ENCODE measurements at places on chromosomes 3 and 15. TPM values are rescaled to one million over a fixed set of nuclear protein-coding genes. Genes with fewer than 3 reads are reported as not detected.

The ECE2 gene
- total RNA-seq = not detected

GRCh38 chr3:72288955-72289691 lies 504.2 kb upstream of the PROK2 start:
- no peak overlapping the region for H3K4me3 ChIP-seq
- peaks cover 5% of the 10 kb centered on the region for H3K4me1 ChIP-seq
- H3K27me3 ChIP-seq = peaks cover 26% of the 10 kb centered on the region
- H3K36me3 ChIP-seq = no peaks in the 10 kb centered on the region
- H3K27ac ChIP-seq = no peak overlapping the region
- DNase-seq = no peak

DNA sequence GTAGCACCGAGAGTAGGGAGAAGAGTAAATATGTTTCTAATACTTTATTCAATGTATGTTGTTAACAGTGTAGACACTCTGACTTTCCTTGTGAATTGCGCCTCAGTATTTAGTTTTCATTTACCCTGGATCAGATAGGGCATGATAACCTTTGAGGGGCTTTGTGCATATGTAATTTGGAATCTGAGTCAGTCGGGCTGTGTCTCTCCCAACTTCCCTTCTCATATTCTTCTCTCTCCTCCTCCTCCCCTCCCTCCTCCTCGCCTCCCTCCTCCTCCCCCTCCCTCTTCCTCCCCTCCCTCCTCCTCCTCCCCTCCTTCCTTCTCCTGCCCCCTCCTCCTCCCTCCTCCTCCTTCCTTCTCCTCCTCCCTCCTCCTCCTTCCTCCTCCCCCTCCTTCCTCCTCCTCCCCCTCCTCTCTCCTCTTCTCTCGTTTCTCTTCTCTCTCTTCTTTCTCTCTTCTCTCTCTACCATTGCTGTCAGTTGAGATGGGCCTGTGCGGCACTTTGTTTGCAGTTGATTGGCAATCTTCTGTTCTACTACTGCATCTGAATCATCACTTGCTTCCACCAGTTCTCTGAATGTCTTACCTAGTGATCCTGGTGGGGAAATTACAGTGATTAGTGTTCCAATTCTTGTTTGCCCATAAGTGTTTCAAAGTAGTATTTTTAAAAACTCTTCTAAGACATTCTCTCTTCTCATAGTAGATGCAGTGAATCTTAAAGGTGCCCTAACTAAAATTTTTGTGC lies 162.3 kb downstream of the PGPEP1L start:
- DNase-seq = no peak
- no peak overlapping the region for H3K4me3 ChIP-seq
- H3K36me3 ChIP-seq = no peaks in the 10 kb centered on the region
- H3K27ac ChIP-seq = no peak overlapping the region
- H3K27me3 ChIP-seq = no peaks in the 10 kb centered on the region
- peaks cover 50% of the 10 kb centered on the region for H3K4me1 ChIP-seq

GRCh38 chr15:99708563-99708962 lies 24.7 kb downstream of the LYSMD4 start:
- no peak overlapping the region for H3K4me3 ChIP-seq
- H3K36me3 ChIP-seq = peaks cover 4% of the 10 kb centered on the region
- no peaks in the 10 kb centered on the region for H3K27me3 ChIP-seq
- DNase-seq = no peak
- H3K27ac ChIP-seq = no peak overlapping the region

The TMCO5A gene
- not detected for total RNA-seq

DNA sequence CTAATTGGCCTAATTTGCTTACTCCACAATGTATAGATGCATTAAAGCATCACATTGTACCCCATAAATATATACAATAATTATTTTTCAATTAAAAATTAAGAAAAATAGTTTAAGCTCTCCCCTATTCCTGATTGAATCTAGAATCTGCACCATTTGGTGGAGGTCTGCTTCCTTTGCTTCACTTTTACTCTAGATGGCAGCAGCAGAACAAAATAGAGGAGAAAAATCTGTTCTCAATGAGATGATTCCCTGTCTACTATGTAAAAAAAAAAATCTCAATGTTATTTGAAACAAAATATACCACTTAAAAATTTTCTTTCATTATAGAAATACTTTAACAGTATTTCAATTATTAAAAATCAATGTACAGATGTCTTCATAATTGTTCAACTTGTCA lies 109.6 kb upstream of the FXR1 start:
- no peak for DNase-seq
- peaks cover 5% of the 10 kb centered on the region for H3K4me1 ChIP-seq
- H3K27ac ChIP-seq = no peak overlapping the region
- H3K4me3 ChIP-seq = no peak overlapping the region

- peaks cover 4% of the 10 kb centered on the region for H3K4me1 ChIP-seq
- H3K27ac ChIP-seq = no peak overlapping the region
- no peaks in the 10 kb centered on the region for H3K36me3 ChIP-seq
- DNase-seq = no peak
- no peak overlapping the region for H3K4me3 ChIP-seq
Observed at GRCh38 chr15:80607287-80607980, 87.7 kb upstream of the ABHD17C start.

- peaks cover 51% of the 10 kb centered on the region for H3K4me1 ChIP-seq
- no peak overlapping the region for H3K4me3 ChIP-seq
- H3K27me3 ChIP-seq = peaks cover 2% of the 10 kb centered on the region
- H3K36me3 ChIP-seq = no peaks in the 10 kb centered on the region
- DNase-seq = no peak
Observed at GRCh38 chr3:42729404-42730145, 27.0 kb upstream of the HHATL start.

- H3K27ac ChIP-seq = no peak overlapping the region
- H3K27me3 ChIP-seq = peaks cover 27% of the 10 kb centered on the region
- no peak for DNase-seq
- H3K36me3 ChIP-seq = no peaks in the 10 kb centered on the region
Observed at GRCh38 chr3:4988983-4989834, 10.0 kb downstream of the BHLHE40 start.

The SLC9C1 gene
- total RNA-seq = 0.55 TPM

The ATP13A5 gene
- total RNA-seq = not detected

The TEX55 gene
- total RNA-seq = not detected

GRCh38 chr3:16697443-16698147 lies 92.4 kb upstream of the DAZL start:
- H3K36me3 ChIP-seq = no peaks in the 10 kb centered on the region
- H3K4me3 ChIP-seq = no peak overlapping the region
- peaks cover 4% of the 10 kb centered on the region for H3K4me1 ChIP-seq
- H3K27ac ChIP-seq = peak overlapping the region; percentile 54

- no peaks in the 10 kb centered on the region for H3K4me1 ChIP-seq
- no peak for DNase-seq
- H3K36me3 ChIP-seq = no peaks in the 10 kb centered on the region
- no peak overlapping the region for H3K4me3 ChIP-seq
Observed at GRCh38 chr3:144055604-144056003, 84.0 kb downstream of the DIPK2A start.

DNA sequence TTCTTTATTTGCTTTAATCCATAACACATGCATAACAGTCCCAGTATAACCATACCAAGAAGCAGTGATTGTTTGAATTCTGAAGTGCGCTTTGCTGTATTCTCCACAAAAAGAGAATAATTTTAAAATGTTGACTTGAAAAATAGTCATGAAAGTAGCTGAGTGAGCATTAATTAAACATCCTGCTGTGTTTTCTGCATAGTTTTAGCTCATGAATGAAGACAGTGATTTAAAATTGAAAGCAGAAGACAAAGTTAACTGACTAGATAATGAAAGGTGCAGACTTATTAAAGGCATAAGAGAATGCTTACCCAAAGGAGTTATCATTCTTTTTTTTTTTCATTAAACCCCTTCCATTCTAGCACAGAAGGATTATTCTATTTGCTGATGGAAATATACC lies 143.5 kb downstream of the GABRG3 start:
- no peaks in the 10 kb centered on the region for H3K27me3 ChIP-seq
- H3K36me3 ChIP-seq = no peaks in the 10 kb centered on the region
- H3K27ac ChIP-seq = no peak overlapping the region

- H3K27me3 ChIP-seq = no peaks in the 10 kb centered on the region
- H3K36me3 ChIP-seq = peaks cover 19% of the 10 kb centered on the region
- no peaks in the 10 kb centered on the region for H3K4me1 ChIP-seq
- no peak overlapping the region for H3K4me3 ChIP-seq
Observed at GRCh38 chr15:82831894-82832600, 22.6 kb downstream of the WHAMM start.

GRCh38 chr3:160376681-160377080 lies 22.3 kb downstream of the IFT80 start:
- no peak for DNase-seq
- H3K4me1 ChIP-seq = peaks cover 9% of the 10 kb centered on the region
- no peaks in the 10 kb centered on the region for H3K27me3 ChIP-seq
- H3K27ac ChIP-seq = no peak overlapping the region

- no peak for DNase-seq
- H3K36me3 ChIP-seq = no peaks in the 10 kb centered on the region
- no peaks in the 10 kb centered on the region for H3K4me1 ChIP-seq
- H3K27ac ChIP-seq = no peak overlapping the region
- no peak overlapping the region for H3K4me3 ChIP-seq
Observed at GRCh38 chr3:39232859-39233258, 40.5 kb upstream of the XIRP1 start.

The TMIE gene
- total RNA-seq = not detected

DNA sequence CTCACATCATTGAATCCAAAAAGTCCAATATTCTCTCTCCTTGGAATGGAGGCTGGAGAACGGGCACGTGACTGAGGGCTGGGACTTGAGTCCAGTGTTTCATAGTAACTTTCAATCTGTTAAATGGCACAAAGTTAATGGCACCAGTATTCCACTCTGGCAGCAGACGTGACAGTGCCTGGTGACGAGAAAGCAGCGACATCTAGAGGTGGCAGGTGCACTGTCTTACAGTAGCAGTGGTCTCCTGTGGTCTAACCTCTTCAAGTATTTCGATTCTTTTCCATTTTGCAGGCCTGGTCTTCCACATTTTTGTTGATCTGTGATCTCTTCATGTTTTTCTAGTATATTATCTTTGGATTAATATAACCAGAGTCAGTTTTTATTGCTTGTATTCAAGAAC lies 107.1 kb downstream of the OXSM start:
- no peaks in the 10 kb centered on the region for H3K36me3 ChIP-seq
- H3K27me3 ChIP-seq = no peaks in the 10 kb centered on the region
- peak; percentile 14 for DNase-seq

The C3orf70 gene
- total RNA-seq = 15.9 TPM

The RARB gene
- 1.9 TPM for total RNA-seq

GRCh38 chr15:57134071-57134605 lies 215.7 kb downstream of the TCF12 start:
- DNase-seq = no peak
- H3K36me3 ChIP-seq = no peaks in the 10 kb centered on the region
- no peak overlapping the region for H3K4me3 ChIP-seq
- H3K27me3 ChIP-seq = no peaks in the 10 kb centered on the region
- H3K27ac ChIP-seq = no peak overlapping the region

GRCh38 chr3:45644791-45645201 lies 44.4 kb upstream of the SACM1L start:
- DNase-seq = no peak
- H3K36me3 ChIP-seq = peaks cover 15% of the 10 kb centered on the region
- peak overlapping the region; percentile 94 for H3K27ac ChIP-seq
- H3K27me3 ChIP-seq = no peaks in the 10 kb centered on the region

The CHST13 gene
- not detected for total RNA-seq

- peak overlapping the region; percentile 38 for H3K27ac ChIP-seq
- no peaks in the 10 kb centered on the region for H3K36me3 ChIP-seq
- no peak for DNase-seq
- peaks cover 6% of the 10 kb centered on the region for H3K27me3 ChIP-seq
Observed at GRCh38 chr15:63832620-63833019, 1.1 kb downstream of the HERC1 start.

The SLC28A1 gene
- not detected for total RNA-seq

The TRIM42 gene
- total RNA-seq = not detected

The RASGRF1 gene
- 0.16 TPM for total RNA-seq

DNA sequence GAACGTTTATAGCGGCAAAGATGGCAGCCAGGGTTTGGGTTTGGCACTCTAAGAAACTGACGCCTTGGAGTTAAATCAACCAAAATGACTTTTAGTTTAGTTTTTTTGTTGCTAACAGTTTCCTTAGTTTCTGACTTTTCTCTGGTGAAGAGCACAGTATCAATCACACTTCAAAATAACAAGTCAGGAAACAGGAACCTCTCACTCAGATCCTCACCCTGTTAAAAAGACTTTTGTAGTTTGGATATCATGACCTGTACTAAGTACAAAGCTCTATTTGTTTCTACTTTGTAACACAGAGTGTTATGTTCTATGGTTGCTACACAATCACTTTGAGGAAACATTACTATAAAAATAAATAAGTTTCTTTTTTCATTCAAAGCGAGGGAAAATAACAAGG lies 51.1 kb downstream of the ATP10A start:
- no peak overlapping the region for H3K4me3 ChIP-seq
- H3K36me3 ChIP-seq = no peaks in the 10 kb centered on the region
- H3K4me1 ChIP-seq = peaks cover 34% of the 10 kb centered on the region

DNA sequence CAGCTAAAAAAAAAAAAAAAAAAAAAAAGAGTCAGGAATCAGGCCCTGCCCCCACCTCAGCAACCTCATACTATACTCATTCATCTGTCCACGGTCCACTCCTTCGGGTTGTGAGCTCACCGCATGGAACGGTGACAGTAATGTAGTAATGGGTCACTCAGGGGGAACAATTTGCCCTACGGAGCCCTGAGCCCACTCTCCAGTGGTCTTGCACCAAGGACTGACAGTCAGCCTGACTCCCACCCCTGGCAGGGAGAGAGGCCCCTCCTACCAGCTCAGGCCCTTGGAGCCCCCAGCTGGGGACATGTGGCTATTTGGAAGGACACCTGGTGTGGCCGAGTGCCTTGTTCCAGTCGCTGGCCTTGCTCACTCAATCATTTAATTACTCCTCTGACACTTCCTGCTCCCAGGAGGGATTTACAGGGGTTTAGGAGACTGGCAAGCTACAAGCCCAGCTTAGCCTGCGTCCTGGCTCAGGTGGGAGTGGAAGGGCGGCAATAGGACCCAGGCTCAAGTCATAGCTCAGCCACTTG lies 19.9 kb upstream of the CACNA2D2 start:
- DNase-seq = no peak
- H3K36me3 ChIP-seq = no peaks in the 10 kb centered on the region

The MCF2L2 gene
- total RNA-seq = 1.5 TPM

The SHC4 gene
- total RNA-seq = 4.9 TPM

- H3K4me1 ChIP-seq = no peaks in the 10 kb centered on the region
- H3K4me3 ChIP-seq = no peak overlapping the region
- no peak overlapping the region for H3K27ac ChIP-seq
- no peaks in the 10 kb centered on the region for H3K27me3 ChIP-seq
Observed at GRCh38 chr15:39030291-39031070, 465.9 kb upstream of the RASGRP1 start.

The AADACL2 gene
- not detected for total RNA-seq

DNA sequence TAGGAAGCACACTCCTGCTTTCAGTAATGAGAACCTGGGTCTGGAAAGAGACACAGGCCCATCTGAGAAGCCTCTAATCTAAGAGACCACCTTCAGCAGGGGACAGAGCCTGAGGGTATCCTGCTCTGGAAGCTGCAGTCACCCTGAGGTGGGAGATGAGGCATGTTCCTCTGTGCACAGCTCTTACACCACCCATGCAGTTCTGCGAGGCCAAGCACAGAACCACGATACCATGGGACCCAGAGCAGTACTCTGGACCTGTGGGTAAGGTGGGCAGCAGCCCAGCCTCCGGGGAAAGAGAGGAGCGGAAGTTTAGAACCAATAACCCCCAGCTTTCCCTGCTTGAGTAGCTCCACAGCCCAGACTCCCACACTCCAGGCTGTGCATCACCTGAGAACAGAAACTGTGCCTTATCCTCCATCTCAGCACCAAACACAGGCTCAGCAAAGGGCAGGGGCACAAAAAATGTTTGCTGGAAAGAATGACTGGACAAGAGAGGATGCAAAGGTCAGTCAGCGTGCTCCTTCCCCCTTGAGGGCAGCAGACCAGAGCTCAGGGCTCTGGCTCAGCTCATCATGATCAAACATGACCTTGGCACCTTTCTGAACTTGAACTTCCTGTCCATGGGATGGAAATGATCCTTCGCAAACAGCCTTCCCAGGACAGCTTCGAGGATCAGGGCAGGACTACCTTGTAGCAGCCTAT lies 43.1 kb downstream of the RBPMS2 start:
- H3K27me3 ChIP-seq = no peaks in the 10 kb centered on the region
- peaks cover 30% of the 10 kb centered on the region for H3K4me1 ChIP-seq
- no peak for DNase-seq
- peak overlapping the region; percentile 19 for H3K27ac ChIP-seq
